CD4-positive, alpha-beta T cell treated with Interleukin-12 subunit alpha and Interleukin-12 subunit beta, for 1 hour (primary cell): ENCODE measurements at places on chromosomes 6 and 20.

- peak; percentile 31 for DNase-seq
Observed at GRCh38 chr6:111972745-111973117, 81.2 kb upstream of the CCN6 start.

- no peak for DNase-seq
Observed at GRCh38 chr6:15080895-15081294, 165.0 kb upstream of the JARID2 start.

GRCh38 chr20:40287683-40288082, 401.4 kb downstream of the MAFB start:
- DNase-seq, result no peak

DNA sequence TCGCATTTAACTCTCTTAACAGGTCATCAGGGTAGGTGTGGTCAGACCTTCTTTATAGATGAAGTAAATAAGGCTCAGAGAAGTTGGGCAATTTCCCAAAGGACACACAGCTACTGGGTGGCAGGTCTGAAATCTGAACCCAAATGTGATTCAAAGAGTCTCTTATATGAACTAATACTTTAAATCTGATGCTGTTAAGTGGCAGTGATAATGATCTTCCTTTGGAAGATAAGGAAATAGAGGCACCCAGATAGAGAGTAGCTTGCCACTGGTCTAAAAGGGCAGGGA, 237.1 kb downstream of the GMPR start:
- no peak for DNase-seq

GRCh38 chr6:87907521-87907920, 140.1 kb upstream of the SPACA1 start:
- peak; percentile 22 for DNase-seq
